ENCODE measurements at places on chromosomes 11 and 22.

- DNase-seq, result no peak
Observed at GRCh38 chr11:35618497-35619115, 346 bp downstream of the FJX1 start.

DNA sequence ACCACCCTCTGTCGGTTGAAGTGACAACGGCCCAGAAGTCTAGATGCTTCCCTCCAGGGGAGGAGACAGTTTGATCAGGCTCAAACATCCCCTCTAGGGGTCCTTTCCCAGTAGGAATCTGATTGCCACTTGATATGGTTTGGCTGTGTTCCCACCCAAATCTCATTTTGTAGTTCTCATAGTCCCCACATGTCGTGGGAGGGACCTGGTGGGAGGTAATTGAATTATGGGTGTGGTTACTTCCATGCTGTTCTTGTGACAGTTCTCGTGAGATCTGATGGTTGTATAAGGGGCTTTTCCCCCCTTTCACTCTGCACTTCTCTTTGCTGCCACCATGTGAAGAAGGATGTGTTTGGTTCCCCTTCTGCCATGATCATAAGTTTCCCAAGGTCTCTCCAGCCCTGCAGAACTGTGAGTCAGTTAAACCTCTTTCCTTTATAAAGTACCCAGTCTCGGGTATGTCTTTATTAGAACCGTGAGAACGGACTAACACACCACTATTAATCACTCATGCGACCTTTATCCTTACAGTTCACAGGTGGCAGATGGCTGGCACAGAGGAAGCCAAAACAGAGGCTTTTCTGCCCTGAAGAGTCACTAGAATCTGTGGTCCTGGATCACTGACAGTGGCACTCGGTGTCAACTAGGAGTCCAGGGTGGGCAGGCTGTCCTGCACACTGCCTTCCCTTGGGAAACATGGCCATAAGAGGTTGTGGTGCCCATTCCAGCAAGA lies 21.6 kb downstream of the ASPHD2 start:
- DNase-seq, result no peak

GRCh38 chr11:99925968-99926367 lies 761.1 kb upstream of the ARHGAP42 start:
- no peak for DNase-seq

DNA sequence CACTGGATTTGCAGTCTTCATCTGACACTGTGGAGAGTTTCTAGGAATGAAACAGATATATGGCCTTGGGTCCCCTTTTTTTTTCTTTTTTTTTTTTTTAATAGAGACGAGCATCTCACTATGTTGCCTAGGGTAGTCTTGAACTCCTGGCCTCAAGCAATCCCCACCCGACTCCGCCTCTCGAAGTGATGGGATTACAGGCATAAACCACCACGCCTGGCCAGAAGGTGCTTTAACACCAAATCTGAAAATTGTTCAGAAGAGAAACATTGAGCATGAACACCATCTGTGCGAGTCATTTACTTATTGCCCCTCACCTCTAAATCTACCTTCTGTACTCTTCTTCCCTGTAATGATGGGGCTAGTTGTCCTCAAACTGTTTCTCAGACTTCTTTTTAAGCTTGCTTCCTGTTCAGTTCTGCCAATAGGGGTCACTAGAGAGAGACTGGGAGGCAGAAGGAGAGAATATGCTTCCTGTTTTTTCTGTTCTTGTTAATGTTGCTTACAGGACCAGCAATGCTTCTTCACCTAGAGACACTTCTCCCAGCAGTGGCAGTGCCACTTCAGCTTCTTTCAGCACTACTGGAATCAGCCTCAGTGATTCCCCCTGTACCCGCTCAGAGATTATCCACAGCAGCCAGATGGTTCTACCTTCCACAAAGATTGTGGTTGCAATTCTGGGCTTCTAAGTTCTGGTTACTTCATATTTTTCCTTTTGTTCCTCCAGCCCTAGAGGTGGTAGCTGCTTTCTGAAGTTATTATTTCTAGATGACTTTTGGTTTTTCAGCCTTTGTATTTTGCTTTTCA lies 20.8 kb upstream of the ZBED5 start:
- no peak for DNase-seq

DNA sequence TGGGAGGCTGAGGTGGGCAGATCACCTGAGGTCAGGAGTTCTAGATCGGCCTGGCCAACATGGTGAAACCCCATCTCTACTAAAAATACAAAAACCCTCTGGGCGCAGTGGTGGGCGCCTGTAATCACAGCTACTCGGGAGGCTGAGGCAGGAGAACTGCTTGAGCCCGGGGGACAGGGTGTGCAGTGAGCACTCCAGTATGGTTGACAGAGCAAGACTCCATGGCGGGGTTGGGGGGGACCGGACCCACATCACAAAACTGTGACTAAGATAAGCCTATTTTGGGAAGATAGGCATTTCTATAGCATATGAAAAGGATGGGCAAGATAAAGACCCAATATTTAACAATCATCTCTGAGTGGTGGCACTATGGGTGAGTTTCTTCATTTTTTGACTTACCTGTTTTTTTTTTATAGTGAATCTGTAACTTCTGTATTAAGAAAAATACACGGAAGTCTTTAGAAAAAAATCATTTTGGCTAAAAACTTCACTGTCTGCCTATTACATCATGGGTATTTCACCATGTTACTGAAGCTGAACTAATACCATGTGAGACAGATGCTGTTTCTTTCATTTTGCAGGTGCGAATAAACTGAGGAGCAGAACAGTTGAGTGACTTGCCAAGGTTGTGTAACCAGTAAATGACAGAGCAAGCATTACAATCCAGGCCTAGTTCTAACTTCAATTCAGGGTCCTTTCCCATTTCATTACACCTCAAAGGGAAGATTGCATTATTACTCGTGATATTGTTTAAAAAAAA lies 2.5 kb downstream of the CELF1 start:
- no peak for DNase-seq

GRCh38 chr11:60116996-60117790 lies 28.7 kb downstream of the MS4A2 start:
- no peak for DNase-seq

GRCh38 chr11:65782816-65783228 lies 2.0 kb upstream of the AP5B1 start:
- no peak for DNase-seq

DNA sequence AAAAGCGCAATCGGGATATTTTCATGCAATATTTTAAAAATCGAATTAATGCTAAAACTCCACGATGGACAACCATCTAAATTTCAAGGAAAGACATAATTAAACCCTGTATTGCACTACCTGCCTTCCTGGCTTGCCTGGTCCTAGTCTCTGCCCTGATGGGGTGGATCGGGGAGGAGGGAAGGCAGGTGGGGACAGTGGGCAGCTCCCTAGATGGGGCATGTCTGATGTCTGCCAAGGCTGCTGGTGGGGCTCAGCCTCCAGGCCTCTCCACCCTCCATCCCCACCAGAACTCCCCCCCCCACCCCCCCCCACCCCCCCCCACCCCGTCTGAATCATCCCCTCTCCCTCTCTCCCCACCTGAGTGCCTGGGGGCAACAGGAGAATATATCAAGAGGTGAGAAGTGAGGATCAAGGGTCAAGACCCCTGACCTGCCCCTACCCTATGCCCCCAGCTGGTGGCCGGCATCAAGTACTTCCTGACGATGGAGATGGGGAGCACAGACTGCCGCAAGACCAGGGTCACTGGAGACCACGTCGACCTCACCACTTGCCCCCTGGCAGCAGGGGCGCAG lies 650 bp downstream of the CST6 start:
- no peak for DNase-seq

DNA sequence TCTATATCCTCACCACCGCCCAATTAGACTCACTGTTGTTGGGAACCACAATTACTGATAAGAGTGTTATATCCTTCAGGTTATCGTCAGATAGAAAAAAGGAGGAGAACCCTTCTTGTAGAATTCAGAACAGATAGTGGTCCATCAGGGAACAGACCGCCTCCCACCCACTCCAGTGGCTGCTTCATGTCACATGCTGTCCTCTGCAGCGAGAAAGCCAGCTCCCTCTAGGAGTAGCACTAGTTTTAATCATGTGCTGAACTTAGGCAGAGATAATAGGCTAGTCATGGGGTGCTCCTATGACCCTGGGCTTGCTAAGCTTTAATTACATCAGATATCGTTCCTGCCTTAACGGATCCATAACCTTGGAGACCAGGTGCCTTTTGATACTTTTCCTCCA lies 51.5 kb upstream of the RAB1B start:
- DNase-seq, result no peak

GRCh38 chr11:86775361-86775760 lies 25.0 kb upstream of the PRSS23 start:
- DNase-seq, result no peak

GRCh38 chr22:26689513-26690301 lies 32.3 kb downstream of the MIAT start:
- DNase-seq, result no peak

- DNase-seq, result no peak
Observed at GRCh38 chr11:6610591-6610990, 1.4 kb downstream of the TAF10 start.

GRCh38 chr11:46900091-46900746 lies 18.1 kb downstream of the LRP4 start:
- no peak for DNase-seq

GRCh38 chr22:23313791-23314567 lies 133.7 kb downstream of the BCR start:
- no peak for DNase-seq

DNA sequence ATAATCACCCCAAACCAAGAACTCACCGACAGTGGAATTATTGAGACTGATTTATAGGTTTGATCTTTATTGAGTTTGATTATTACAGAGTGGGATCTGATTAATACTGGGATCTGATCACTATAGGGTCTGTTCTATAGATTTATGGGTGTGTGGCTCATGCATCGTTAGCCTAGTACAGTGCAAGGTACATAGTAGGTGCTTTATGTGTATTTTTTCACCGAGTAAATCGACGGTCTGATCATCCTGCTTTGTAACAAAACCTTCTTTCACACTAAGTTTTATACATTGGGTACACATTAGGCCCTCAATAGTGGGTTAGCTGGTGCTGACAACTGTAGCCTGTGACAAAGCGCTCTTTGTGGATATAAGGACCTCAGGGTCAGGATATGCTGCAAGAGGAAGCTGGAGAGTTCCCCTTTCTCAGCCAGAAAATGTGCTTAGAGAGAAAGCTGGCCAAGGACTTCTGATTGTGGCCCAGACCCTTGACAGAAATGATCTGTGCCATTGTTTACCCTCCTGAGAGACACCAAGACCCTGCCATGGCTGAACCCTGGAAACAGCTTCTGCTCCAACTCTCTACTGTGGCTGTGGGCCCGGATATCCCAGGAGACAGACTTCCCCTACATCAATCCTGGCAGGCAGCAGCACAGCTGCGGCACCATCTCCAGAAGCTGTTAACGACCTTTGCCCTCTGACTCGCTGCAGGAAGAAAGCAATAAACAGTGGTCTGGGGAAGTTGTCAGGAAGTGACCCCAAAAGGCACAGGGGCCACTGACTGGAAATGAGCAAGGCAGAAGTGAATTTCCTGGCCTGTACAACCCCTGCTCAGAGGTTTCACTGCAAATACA lies 16.1 kb upstream of the TPP1 start:
- DNase-seq, result no peak

GRCh38 chr11:10460611-10461275 lies 5.7 kb downstream of the AMPD3 start:
- DNase-seq, result no peak

- no peak for DNase-seq
Observed at GRCh38 chr11:62477927-62478326, 59.1 kb downstream of the SCGB1A1 start.

GRCh38 chr11:19592842-19593241 lies 119.8 kb upstream of the NAV2 start:
- no peak for DNase-seq

DNA sequence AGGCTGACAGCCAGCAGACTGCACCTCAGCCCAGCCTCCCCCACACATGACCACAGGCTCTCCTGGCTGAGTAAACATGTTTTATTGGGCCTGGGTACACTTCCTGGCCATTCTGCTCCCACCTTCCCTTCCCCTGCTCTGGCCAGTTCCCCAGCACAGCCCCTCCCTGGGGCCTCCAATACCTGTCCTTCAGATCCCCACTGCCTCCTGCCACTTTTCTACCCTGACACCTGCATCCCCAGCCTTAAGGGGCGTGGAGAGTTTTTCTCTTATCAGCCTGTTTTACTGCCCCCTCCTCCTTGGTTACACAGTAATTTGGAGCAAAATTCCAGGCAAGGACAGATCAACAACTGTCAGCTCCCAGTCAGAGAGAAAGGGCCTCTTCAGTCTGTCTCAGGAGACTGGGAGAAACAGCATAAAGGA lies at the start of gene ISX:
Gene ISX, plus strand, starts transcription at position 363 of the 423 bp plus-strand sequence. CDS start 930 bp downstream, outside the sequence.
- DNase-seq, result no peak

GRCh38 chr11:61785837-61786402 lies 6.5 kb downstream of the TMEM258 start:
- no peak for DNase-seq

GRCh38 chr22:37198258-37199102 lies 10.4 kb upstream of the C1QTNF6 start:
- peak; percentile 88 for DNase-seq

GRCh38 chr11:65482306-65482850 lies 16.5 kb upstream of the MALAT1 start:
- DNase-seq, result no peak

GRCh38 chr11:849104-849824 lies 6.6 kb downstream of the TSPAN4 start:
- DNase-seq, result no peak

DNA sequence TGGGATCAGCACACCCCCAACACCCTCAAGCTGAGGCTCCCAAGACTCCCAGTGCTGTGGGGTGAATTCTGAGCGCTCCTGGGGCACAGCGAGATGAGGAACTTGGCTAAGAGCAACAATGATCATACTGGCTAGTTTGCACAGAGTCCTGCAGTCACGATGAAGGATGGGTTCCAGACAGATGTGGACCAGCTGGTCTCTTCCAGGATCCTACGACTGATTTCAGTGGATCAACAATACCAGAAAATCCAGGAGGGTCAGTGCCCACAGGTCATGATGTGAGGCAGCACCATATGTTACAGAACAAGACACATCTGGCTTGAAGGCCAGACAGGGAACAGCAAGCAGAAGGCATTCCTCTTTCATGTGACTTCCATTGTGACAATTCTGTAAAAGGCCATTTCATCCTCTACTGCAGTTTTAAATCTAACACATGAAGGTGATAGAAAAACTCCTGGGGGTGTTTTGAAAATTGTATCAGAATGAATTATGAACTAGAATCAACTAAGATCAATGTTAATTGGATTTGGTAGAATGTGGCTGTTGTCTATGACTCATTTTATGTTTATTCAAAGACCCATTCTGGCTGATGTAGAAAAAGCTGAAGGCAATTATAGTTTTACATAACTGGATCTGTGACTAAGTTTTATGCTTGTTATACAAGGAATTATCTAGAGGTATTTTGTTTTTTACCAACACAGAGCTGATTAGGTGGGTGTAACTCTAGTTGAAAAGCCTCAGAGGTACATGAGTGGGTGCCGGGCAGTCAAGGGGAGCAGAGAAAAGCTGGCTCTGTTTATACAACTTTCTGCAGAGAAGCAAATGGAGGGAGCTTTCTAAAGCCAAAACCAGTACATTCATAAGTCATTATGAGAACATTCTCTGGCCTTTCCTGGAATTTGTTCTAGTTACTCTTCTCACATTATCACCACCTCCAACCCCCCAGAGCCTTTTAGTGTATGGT lies 29.1 kb downstream of the OR52K1 start:
- no peak for DNase-seq

All from stimulated activated CD8-positive, alpha-beta memory T cell treated with anti-CD3 and anti-CD28 coated beads, Interleukin-2, amount 100 ng/mL, for 1 hour (primary cell).